NCI-H1417 (cell line): ENCODE measurements at places on chromosomes 2 and 18.

DNA sequence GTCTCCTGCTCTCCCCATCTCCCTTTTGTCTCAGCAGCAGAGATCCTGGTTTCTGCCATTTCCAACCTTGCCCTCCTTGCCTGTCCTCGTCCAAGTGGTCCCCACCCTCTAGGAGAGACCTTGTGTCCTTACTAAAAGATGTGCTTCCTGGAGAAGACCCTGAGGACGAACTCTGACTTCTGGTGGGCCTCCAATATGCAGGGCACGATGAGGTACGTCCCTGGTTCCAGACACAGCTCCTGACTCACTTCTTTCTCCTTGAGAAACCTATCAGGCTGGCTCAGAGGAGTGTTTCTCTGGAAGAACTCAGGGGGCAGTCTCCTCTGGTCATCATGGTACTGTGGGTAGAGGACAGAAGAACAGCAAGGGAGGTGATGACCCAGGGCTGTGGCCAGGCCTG, 28.2 kb downstream of the CAPN14 start:
- no peak for DNase-seq

- peak; percentile 78 for DNase-seq
These were observed 77.7 kb upstream of the SMAD2 start for GRCh38 chr18:48007955-48008701.

DNA sequence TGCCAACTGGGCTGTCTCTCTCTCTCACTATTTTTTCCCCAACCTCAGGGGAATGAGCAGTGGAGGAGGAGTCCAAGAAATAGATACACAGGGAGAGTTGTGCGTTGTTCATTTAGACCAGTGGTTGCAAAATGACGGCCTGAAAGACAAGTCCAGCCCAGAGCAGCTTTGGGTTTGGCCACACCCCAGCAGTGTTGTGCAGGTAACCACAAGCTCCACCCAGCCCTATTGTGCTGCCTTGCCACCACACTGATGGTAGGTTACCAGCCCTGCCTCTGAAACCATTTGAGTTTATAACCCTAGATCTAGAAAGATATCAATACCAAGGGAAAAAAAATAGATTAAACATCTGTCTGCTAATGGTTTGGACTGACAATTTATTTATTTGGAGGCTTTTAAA, 144.3 kb downstream of the CMPK2 start:
- no peak for DNase-seq

DNA sequence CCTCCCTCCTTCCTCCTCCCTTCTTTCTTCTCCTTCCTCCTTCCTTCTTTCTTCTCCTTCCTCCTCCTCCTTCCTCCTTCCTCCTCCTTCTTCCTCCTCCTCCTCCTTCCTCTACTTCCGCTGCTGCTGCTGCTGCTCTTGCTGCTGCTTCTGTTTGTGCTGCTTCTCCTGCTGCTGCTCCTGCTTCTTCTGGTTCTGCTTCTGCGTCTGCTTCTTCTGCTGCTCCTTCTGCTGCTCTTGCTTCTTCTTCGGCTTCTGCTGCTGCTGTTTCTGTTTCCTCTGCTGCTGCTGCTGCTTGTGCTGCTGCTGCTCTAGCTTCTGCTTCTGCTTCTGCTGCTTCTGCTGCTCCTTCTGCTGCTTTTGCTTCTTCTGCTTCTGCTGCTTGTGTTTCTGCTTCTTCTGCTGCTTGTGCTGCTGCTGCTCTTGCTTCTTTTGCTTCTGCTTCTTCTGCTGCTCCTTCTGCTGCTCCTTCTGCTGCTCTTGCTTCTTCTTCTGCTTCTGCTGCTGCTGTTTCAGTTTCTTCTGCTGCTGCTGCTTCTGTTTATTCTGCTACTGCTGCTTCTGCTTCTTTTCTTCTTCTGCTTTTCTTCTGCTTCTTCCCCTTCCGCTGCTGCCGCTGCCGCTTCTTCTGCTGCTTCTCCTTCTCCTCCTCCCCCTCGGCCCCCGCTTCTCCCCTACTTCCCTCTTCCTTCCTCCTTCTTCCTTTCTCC, 8.6 kb downstream of the SNRNP27 start:
- no peak for DNase-seq

DNA sequence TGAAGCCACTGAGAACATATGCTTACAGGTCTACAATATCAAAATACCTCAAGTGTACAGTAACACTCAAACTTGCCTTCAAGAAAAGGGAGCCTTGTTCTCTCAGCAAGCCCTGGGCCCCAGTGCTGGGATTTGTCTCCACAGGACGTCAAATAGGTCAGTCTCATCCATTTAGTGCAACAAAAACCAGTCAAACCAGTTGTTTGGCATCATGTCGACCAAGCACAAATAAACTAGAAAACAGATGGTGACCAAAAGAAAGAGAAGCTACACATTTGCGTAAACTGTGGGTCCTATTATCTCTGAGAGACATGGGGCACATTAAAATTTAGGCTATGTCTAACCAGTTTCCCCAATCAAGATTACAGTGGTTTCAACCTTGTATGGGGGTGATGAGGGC, 182.6 kb upstream of the PKDCC start:
- no peak for DNase-seq

DNA sequence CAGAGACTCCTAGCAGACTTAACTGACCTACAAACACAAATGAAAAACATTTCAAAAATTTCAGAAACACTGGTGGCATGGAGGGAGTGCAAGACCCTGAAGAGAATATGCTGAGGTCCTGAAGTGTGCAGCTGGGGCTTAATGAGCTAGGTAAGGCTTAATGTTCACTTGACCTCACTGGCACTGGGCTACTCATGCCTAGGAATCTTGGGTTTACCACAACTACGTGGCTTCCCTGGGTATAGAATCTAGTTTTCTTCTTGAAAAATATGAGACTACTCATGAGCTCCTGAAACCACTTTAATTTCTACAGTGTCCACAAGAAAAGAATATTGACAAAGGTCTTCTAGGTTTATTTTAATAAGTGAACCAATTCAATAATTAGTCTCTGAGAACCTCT, 139.8 kb downstream of the HNMT start:
- DNase-seq: no peak

GRCh38 chr18:610214-610928, 13.6 kb downstream of the CLUL1 start:
- no peak for DNase-seq

DNA sequence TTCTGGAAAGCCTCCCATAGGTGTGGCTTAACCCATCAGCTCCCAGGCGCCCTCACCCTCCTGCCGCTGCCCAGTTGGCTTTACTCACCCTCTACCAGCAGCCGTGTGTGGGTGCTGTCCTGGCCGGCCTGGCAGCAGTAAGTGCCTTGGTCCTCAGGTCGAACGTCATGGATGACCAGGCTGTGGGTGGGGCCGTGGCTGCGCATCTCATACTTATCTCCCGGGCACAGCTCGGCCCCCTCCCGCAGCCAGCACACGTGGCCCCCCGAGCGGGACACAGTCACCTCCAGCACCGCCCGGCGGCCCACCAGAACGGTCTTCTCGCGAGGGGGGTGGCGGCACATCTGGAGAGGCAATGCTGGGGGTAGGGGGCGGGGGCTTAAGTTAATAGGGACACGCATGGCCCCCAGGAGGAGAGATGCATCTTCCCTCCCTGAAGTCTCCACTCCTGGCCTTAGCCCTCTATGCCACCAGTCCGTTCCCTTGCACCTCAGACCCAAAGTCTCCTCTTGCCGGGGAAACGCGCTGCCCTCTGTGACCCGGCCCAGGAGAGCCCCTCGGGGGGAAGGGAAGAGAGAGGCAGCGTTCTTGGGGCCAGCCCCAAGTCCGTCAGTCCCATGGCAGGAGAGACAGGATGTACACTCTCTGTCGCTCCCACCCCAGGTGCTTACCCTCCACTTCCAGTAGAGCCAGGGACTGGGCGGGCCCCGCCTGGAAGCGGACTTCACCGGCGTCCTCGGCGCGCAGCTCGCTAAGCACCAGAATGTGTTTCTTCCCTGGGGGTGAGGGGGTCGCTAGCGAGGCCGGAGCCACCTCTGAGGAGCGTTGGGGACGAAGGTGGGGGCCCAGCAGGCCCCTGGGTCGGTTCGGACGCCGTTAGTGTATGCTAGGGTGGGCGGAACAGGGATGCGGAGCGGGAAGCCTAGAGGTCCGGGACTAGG, 7.9 kb downstream of the TMEM198 start:
- DNase-seq: no peak

- DNase-seq: no peak
These were observed 282.7 kb downstream of the EPHA4 start for GRCh38 chr2:221289389-221289788.

GRCh38 chr2:207253666-207254345, 88.1 kb upstream of the KLF7 start:
- no peak for DNase-seq

DNA sequence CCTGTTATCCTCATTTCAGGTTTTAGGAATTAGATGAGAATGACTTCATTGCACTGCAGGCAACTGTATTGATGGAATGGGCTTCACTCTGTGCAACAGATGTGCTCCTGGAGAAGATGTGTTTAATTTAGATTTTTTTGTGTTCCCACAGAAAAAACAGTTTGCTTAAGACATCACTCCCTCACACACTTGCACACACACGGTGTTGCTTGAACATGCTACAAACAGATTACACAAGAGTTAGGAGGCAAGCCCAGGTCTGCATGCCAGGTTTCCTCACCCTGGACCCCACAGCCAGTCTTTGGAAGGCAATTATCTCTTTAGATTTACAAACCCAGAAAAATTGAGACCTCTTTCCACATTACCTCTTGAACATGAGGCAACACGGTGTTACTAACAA, 93.7 kb upstream of the KLHL29 start:
- DNase-seq: no peak
